Activated naive CD4-positive, alpha-beta T cell treated with anti-CD3 and anti-CD28 coated beads, Interleukin-2, amount 50 U/mL, for 72 hours (primary cell): ENCODE measurements at places on chromosomes 2 and 18. TPM values are rescaled to one million over a fixed set of nuclear protein-coding genes. Genes with fewer than 3 reads are reported as not detected.

DNA sequence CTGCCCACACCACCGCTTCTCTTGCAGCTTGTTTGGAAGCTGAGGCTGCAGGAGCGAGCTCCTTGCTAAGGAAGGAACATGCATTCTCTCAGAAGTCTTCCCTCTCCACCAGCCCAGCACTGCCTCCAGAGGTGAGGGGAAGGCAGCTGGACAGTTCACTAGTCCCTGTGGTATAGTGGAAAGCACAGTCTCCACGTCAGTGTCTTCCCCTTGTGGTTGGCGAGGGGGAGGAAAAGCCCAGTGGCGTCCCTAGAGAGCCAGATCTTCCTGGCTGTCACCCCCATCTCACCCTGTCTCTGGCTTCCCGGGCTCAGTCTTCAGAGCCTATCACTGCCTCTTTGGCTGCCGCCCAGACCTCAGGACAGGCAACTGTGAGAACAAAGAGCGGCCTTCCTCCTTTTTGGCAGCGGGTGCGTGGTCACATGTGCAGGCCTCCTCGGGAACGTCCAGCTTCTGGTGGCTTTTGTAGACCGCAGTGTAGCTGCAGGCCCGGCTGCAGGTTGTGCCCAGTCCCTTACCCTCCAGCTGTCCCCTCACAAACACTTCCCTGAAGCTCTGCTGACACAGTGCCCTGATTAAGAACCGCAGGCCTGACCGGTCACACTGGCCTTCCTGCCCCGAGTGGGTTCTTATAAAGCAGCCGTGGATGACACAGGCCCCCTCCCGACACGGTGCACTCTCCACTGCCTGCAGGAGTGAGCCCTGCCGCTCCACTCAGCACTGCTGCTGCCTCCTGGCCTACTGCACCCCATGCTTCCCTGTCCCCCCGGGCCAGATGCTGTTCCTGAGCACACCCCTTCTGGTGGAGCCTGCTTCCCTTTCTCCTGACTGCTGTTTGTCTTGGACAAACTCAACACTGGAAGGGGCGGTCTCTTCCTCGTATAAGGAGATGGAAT lies 90.9 kb downstream of the RNF144A start:
- no peak for DNase-seq

- no peak for DNase-seq
Measured at GRCh38 chr2:181311837-181312236, 145.3 kb upstream of the ITGA4 start.

GRCh38 chr2:181440919-181441318 lies 16.3 kb upstream of the ITGA4 start:
- no peak for DNase-seq

DNA sequence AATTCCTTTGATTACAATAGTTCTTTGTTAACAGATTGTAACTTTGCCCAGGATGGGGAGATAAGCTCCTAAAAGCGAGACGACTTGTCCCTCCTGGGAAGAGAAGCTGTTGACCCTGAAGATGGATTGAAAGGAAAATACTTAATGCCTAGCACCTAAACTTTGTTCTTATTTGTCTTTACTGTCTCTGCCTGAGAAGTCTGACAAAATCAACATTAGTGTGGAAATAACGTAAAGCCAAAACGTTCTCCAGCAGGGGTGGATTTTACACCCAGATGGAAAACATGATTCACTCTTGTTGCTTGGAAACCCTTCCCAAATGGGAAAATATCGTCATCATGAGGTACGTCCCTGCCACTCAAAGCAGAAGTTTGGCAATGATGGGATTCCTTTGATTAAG lies 450.1 kb downstream of the SLC4A3 start:
- DNase-seq: no peak

DNA sequence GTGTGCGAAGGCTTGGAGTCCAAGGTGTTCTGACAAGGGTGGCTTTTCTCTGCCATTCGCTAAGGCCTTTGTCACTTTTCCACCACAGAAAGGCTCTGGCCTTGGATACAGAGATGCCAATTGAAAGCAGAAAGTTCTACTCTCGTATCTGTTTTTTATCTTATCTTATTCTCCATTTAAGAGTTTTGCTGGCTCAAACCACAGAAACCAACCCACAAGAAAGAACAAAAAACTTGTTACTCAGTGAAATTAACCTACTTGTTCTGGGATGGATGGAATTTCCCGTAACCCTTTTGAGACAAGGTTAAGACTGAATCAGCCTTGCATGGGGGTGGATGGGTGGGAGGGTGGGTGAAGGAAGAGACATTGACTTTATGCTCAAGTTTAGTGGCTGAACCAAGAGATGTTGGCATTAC lies 221.7 kb downstream of the CDH20 start:
- no peak for DNase-seq

DNA sequence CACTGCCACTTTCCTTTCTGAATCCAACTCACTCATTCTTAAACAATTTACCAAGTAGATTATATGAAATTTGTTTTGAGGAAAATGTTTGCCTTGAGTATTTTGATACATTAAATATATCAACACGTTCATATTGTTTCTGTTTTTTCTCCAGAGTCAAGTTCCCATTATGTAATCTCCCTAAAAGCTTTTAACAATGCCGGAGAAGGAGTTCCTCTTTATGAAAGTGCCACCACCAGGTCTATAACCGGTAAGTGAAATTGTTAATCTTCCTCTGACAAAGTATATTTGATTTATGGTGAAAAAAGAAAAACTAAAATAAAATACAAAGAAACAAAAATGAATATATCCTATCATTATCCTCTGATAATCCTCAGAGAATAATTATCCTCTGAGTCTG lies 838.6 kb downstream of the MBD2 start:
- no peak for DNase-seq

- DNase-seq: peak; percentile 10
Measured at GRCh38 chr2:1995987-1996386, 251.7 kb upstream of the PXDN start.

- DNase-seq: no peak
Measured at GRCh38 chr2:47269316-47270232, 114.5 kb upstream of the STPG4 start.

LYPD6 gene
- total RNA-seq: not detected

SLC14A1 gene
- total RNA-seq: 0.54 TPM
